ENCODE measurements at places on chromosomes 4 and X.

- no peak for DNase-seq
Measured at GRCh38 chr4:3217266-3217665, 31.7 kb upstream of the MSANTD1 start.

DNA sequence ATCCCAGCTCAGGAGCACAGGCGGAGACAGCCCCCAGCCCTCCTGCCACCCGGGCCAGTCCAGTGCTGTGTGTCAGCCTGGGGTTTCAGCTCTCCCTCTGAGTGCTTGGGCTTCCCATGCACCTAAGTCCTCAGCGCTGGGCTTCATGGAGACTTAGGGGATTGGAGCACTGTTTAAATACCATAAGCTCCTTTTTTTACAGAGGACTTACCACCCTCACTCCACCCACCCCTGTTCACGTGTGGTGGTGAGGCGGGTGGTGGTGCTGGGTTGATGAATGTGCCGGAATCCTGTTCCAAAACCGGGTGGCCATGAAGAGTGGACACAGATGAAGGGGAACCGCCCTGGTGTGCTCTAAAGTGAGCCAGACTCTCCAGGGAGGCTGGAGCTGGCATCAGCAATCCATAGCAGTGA, 66.9 kb downstream of the PSAPL1 start:
- no peak for DNase-seq

GRCh38 chrX:105191878-105192277, 28.6 kb downstream of the TEX13A start:
- no peak for DNase-seq

DNA sequence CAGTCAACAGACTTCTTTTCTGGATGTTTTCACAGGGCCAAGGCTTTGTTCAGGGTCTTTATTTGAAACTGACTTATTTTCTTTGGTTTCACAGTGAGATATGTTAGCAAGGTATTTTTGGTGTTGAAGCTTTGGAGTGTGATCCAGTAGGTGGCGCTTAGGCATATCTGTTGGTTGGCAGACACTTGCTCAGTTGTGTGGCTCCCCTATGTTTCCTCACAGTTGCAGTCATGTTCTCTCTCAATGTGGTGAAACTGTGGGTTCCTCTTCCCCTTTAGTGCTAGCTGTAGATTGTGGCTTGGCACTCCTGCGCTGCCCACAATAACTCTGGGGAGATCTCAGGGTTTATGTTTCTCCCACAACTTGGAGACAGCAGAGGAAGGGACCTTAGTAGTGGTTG, 460.8 kb downstream of the SLITRK2 start:
- DNase-seq = peak; percentile 2

GRCh38 chrX:13933352-13933751, 96.3 kb downstream of the GEMIN8 start:
- no peak for DNase-seq

GRCh38 chr4:83009529-83009928, 1.1 kb downstream of the LIN54 start:
- no peak for DNase-seq

- no peak for DNase-seq
Measured at GRCh38 chrX:69031971-69032391, 133.3 kb downstream of the PJA1 start.

DNA sequence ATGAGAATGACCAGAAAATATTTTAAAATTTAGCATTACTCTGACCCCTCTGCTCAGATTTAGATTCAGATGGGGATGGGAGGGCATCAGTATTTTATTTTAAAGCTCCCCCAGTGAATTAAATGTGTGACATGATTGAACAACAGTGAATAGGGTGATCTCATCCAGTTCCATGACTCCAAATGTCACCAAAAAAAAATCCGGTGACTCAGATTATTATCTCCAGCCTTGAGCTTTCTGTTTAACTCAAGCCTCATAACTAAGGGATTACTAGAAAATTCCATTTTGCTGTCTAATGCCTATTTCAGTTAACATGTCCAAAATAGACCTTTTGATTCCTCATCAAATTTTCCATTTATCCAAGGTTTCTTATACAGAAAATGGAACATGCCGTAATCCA, 121.8 kb upstream of the TMEM47 start:
- DNase-seq = no peak
